ENCODE measurements at places on chromosomes 13 and 19.

DNA sequence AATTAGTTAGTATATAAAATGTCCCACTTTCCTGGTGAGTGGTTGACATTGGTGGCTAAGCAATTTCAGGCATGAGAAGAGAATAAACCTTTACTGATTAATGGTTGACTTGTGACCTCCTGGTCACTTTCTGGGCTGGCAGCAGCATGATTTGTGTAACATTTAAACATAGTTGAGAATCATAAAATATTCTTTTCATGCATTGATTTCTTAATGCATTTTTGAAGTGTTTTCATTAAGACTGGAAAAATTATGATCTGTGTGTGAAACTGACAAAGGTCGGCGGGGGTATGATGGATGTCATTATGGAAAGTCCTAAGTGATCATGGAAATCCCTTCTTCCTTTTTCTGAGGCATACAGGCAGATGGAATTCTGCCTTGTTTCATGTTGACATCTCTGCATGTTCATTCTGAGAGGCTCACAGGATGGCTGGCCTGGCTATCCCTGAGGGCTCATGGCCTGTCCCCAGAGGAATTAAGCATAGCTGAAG lies 98.7 kb upstream of the RNF113B start:
- DNase-seq: no peak

GRCh38 chr13:29892151-29892550 lies 41.7 kb upstream of the UBL3 start:
- no peak for DNase-seq

DNA sequence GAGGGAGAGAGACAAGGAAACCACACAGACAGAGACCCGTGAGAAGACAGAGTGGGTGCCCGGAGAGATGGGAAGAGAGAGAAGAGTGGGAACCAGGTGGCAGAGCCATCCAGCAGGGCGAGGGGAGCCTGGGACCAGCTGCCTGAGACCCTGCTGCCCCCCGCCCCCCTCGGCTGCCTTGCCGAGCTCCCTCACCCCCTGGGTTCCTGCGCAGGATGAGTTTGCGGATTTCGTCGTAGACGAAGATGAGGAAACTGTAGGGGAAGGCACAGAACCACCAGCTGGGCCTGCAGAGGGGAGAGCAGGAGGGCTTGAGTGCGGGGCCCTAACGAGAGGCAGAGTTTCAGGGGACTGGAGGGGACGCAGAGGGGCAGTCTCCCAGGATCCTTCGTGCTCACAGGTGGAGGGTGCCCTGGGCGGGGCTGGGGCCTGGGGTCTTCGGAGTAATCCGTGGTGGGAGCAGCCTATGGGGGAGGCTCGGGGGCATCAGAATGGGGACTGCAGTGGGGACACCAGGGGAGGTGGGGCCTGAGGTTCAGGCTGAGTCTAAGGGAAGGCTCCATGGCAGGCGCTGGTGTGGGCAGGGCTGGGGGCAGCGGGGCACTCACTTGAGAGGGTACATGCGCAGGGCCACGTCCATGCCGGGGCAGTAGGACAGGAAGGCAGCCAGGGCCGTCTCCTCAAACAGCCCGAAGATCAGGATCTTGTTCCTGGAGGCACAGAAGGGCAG lies 8.1 kb upstream of the RABAC1 start:
- DNase-seq: no peak

- no peak for DNase-seq
Observed at GRCh38 chr13:84569366-84569765, 687.1 kb upstream of the SLITRK1 start.

GRCh38 chr19:57466489-57466888 lies 9.5 kb upstream of the VN1R1 start:
- DNase-seq: no peak

DNA sequence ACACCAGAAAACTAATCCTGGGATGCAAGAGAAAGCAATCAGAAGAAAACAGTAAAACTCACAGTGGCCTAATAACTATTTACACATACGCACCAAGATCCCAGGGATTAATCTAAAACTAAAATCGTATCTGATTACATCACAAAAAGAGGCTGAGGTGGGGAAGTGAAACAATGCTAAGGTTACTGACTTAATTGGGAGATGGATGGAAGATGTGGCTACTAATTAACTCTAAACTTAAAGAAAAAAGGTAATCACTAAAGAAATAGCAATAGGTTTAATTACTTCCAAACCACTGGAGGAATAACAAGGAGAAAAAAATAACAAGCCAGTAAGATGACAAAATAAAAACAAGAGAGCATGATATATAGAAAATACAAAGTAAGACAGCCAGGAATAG lies 50.4 kb downstream of the NUFIP1 start:
- DNase-seq: no peak

DNA sequence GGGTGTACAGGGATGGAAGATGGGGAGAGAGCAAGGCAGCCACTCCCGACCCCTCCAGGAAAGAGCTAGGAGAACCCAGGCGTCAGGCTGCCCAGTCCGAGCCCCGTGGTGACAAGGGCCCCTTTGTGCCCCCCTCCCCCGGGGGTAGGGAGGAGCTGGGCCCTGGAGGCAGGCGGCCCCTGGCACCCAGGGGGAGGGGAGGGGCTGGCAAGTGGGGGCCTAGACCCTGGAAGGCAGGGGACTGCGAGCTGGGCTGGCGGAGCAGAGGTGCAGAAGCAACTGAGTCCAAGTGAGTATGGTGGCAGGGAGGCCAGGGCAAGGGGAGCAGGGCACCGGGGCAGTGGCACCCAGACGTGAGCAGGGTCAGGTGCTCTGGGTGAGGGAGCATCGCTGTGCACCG lies at the start of gene MAG:
Gene MAG, plus strand, starts transcription at position 246 of the 400 bp plus-strand sequence. CDS start 3,248 bp downstream, outside the sequence.
- no peak for DNase-seq

- no peak for DNase-seq
Observed at GRCh38 chr13:50106559-50106958, 91.3 kb downstream of the KCNRG start.

DNA sequence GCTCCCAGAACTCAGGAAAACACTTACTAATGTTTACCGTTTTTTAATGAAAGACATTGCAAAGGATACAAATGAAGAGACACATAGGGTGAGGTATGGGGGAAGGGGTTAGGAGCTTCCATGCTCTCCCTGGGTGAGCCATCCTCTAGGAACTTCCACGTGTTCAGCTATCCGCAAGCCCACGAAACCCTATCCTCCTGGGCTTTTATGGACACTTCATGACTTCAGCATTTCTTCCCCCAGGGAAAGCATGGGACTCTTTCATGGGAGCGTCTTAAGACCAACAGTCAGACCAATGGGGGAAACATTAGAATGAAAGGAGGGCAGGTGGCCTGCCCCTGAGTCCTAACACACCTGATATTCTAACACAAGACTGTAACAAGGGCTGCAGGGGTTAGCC lies 6.6 kb upstream of the ESD start:
- no peak for DNase-seq

DNA sequence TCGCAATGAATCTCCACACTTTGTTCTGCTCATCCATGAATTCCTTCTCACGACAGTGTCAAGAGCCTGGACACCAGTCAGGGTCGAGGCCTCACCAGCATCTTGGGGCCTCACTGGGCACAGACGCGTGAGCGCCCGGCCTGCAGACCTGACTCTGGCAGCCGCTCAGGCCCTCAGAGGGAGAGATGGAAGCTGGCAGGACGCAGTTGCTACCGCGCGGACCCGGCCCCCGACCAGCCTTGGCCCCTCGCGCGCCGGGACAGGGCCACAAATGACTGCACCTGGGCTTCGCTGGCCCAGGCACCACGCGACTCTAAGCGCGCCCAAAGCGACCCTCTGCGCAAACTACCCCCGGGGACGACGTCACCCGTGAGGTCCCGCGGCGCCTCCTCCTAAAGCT lies 937 bp upstream of the USP29 start:
- DNase-seq: no peak

DNA sequence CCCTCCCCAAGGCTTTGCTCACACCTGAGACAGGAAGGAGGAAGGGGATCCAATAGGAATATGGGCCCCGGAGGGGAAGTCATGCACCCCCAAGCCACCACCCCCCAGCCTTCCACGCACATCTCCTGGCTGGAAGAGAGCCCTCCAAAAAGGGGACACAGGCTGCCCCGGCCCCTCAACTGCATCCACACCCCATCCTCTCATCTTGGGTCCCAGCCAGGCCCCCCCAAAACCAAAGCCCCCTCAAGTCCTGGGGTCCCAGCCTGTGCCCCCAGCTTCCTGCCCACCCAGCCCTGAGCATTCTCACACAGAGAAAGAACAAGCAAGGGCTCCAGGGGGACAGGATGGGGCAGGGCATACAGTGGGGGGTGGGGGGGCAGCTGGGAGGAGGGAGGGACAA lies 12.1 kb downstream of the SMIM24 start:
- no peak for DNase-seq

DNA sequence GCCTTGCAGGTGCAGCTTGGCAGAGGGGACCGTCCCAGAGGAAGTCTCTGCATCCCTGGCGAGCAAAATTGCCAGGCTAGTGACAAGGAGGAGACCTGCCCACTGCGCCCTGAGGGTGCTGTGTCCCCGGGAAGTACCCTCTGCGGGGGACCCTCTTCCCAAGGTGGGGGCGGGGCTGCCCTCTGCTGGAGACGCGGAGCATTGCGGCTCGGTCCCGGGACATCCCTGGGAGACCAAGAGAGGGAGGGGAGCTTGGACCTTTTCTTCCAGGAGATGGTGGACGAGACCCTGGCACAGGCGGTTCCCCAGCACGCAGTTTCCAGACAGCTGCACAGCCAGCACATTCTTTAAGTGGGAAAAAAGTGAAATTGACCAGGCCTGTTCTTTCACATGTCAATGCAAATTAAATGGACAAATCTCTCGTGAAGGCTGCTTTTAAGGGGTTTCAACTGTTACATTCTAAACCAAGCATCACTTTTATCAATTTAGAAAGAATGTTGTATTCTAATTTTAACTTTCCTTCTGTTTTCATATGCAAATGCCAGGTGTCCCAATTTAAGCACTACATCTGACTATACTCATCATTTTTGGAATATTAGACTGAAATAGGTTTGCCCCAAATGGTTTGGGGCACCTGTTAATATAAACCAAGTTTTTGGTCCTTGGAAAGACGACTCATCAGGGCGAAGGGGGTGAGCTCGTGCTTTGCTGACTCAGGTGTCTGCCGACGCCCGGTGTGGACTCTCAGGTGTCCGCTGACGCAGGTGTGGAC lies 60.7 kb downstream of the MCF2L start:
- DNase-seq: peak; percentile 57

DNA sequence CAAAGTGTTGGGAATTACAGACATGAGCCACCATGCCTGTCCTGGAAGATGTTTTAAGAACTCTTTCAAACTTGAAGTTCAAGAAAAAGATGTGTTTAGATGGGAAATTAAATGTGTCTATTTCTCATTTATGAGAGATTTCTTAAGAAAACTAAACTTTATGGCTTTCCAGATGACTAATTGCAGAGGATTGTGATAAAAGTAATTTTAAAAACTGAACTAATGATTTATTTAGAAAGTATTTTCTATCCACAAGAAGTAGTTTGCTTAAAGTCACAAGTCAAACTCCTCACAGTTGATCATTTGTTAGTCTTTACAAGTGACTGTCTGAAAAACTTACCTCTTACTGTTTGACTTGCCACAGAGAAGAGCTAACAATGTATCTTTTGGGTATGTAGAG lies 89.6 kb upstream of the SPRY2 start:
- DNase-seq: no peak

- peak; percentile 3 for DNase-seq
Observed at GRCh38 chr13:53439439-53440225, 411.0 kb downstream of the OLFM4 start.

DNA sequence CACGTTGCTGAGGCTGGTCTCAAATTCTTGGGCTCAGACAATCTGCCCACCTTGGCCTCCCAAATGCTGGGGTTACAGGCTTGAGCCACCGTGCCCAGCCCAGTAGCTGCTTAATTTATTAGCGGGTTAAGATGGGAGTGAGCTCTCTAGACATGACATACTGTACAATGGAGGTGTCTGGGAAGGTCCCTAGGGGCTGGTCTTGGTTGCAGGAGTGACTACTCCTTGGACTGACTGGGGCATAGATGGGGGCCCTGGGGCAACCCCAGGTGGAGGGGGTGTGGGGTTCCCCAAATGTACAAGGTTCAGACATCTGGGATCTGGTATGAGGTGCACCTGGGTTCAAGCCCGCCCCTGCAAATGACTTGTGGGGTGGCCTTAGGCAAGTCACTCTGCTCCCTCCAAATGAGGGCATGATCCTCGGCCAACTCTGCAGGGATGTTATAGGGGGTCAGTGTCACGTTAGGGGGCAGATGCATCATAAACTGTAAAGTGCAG lies 12.8 kb downstream of the CIB3 start:
- no peak for DNase-seq

- DNase-seq: no peak
Observed at GRCh38 chr19:44623080-44623479, 9.7 kb downstream of the IGSF23 start.

DNA sequence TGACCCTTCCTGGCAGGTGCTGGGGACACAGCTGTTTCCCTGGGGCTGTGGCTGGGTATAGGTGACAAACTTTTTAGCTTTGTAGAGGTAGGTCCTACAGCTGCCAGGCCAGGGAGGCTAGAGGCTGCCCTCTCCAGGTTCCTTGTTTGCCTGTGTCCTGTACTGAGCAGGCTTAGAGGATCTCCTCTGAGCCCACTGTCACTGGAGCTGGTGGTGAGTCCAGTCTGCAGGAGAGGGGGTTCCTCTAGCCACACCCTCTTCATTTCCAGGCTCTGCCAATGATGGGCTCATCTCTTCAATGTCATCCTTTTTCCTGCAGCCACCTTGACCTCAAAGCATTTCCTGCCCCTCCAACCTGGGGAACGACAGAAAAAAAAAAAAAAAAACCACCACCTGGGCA lies 12.6 kb upstream of the RAB11B start:
- no peak for DNase-seq

DNA sequence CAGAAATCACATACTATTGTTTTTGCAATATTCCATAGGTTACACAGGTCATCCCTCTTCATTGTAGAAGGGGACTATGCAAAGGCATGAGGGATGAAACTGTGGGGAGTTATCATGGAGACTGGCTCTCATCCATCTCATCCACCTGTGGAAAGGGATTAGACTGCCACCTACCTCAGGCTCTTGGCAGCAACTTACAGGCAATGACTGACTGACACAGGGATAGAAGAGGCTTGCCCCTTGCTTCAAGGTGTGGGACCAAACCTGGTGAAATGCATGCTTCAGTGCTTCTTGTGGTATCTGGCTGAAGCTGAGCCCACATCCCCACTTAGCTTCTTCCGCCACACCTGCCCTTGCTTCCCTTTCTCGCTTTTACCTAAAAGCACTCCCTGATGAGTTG lies 341.3 kb downstream of the GPC5 start:
- DNase-seq: no peak

DNA sequence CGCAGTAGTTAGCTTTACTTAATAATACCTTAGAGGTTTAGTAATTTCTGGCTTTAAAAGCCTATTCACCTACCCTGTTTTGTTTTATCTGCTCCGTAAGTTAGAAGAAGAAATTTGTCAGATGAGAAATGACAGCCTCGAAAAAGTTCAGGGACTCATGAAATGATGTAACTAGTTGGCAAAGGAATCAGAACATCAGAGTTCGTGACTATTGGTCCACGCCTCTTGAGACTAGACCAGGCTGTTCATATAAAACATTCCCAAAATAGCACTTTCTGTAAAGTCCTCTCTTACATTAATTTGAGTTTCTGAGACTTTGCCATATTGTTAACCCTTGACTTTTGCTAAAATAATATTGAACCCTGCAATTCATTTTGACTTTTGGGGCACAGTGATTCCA lies 92.0 kb downstream of the HS6ST3 start:
- no peak for DNase-seq

GRCh38 chr13:39864221-39864620 lies 208.8 kb downstream of the COG6 start:
- no peak for DNase-seq

Measured in CD4-positive, alpha-beta T cell (primary cell).